GOT3 (cell line): ENCODE measurements at places on chromosomes 2 and 18.

GRCh38 chr2:49005261-49005660 is 149.1 kb downstream of the FSHR start:
- no peak for DNase-seq

DNA sequence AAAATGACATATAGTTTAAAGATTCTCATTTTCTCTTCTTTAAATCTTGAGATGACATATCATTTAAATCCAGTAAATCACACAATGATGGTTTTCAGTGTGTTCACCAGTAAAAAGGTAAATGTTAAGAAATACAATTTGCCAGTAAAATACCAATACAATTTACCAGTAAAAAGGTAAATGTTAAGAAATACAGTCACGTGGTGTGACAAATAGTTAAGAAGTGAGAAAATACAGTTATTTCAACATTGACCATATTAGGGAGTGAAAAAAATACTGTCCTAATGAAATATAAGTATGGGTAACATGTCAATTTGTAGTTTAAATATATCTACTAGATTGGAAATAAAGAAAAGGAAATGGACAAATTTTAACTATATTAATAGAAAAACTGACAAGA is 80.5 kb downstream of the DLGAP1 start:
- no peak for DNase-seq

DNA sequence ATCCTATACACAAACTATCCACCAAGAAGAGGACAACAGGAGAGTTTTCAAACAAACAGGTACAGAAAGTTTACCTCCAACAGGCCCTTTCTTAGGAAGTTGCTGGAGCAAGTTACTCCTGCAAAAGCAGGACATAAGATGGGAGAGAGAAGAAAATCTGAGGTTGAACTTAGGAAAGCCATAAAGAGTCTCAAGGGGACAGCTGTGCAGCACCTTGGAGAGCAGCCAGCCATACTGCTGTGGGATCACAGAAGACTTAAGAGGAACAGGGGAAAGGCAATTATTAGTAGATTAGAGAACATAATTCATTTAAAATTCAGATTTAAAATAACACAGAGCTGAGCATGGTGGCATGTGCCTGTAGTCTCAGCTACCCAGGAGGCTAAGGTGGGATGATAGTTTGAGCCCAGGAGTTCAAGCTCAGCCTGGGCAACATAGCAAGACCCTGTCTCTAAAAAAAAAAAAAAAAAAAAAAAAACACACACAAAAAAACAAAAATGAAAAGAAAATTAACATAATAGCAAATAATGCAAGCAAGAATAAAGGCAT is 148.1 kb upstream of the SIX3 start:
- DNase-seq: no peak

- DNase-seq: no peak
Measured at GRCh38 chr2:28320009-28320365, 72.7 kb upstream of the FOSL2 start.

DNA sequence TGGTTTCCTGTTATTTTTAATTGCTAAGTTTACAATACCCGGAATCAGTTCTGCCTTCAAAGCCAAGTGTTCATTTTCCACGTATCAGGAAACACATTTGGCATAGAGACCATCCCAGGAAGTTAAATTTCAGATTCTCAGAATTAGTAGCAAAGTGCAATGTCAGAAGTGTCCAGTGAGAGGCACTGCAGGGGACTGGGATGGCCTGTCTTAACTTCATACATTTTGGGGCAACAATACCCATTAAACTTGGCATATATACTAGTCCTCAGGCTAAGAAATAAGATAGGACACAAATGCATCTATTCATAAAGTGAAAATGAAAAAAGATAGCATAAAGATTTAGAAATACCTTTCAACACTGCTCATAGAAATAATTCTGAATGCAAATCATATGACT is 1.5 kb upstream of the IL1RL2 start:
- no peak for DNase-seq

GRCh38 chr2:57802243-57802642 is 244.4 kb upstream of the VRK2 start:
- no peak for DNase-seq

- DNase-seq: no peak
Measured at GRCh38 chr2:25176541-25177181, 8.3 kb upstream of the POMC start.

DNA sequence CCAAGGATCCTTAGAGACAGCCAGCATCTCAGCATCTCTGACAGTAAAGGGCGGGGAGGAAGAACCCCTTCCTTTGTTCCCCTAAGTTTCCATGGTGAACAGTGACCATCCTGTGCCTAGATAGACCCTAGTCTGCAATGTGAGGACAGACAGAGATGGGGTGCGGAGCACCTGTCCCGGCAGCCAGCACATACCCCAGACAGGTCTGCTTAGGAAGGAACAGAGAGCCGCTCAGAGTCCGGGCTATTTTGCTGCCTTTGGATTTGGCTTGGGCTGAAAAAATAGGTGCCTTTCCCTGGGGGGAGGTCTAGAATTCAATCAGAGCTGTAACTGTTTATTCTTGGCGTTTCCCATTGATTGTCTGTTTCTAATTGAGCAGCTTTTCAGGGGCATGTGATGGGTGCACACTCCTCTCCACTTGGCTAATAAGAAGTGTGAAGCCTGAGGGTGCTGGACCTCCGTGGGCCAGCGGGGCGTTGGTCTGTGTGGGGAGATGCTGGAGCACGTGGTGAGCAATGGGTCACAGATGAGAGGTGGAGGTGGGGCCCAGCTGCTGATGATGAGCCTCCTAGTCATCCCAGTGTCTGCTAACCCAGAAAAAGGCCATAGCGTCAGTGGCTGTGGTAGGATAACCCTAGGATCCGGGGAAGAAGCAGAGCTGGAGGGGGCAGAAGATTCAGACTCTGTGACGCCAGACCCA is 236.8 kb downstream of the SEPTIN10 start:
- DNase-seq: no peak

DNA sequence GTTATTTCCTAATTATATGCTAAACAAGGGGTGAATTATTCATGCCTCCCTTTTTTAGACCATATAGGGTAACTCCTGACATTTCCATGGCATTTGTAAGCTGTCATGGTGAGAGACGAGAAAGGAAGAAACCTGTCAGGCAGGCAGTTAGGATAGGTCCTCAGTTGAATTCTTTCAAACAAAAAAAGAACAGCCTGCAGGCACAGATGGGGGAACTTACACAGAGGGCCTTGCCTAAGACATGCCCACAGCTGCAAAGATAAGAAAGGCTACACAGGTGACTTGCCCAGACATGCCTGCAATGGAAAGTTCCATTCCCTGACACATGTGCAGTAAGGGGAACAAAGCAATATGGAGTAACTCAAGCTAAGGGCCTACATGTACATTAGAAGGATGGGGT is 128.1 kb downstream of the TMEM163 start:
- DNase-seq: no peak

DNA sequence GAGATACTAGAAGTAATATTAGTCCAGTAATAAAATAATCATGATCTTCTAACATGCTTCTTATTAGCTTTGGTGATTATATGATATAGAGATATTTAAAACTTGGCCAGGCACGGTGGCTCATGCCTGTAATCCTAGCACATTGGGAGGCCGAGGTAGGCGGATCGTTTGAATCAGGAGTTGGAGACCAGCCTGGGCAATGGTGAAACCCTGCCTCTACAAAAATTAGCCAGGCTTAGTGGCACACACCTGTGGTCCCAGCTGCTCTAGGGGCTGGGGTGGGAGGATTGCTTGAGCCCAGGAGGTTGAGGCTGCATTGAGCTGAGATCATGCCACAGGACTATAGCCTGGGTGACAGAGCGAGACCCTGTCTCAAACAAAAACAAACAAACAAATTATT is 87.0 kb downstream of the WDR7 start:
- no peak for DNase-seq

GRCh38 chr18:67926929-67927864 is 410.7 kb upstream of the DSEL start:
- DNase-seq: no peak

GRCh38 chr2:169172151-169172735 is 102.9 kb downstream of the DHRS9 start:
- no peak for DNase-seq

DNA sequence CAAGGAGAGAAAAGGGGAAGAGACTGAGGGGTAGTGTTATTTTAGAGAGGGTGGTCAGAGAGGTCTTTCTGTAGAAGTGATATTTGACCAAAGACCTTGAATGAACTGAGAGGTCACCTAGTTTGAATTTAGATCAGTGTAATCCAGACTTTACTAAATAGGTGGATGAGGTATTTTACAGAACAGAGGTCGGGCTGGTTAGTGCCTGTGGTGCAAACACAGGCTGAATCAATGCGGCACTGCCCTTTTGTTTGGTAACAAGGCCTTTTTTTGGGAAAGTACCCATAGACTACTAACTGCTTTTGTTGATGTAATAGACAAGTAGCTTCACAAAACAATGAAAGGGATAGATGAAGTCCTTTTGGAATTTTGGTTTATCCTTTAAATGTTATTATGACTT is 15.9 kb downstream of the RAPGEF4 start:
- no peak for DNase-seq

GRCh38 chr18:31219395-31219794 is 56.7 kb upstream of the DSC1 start:
- no peak for DNase-seq

- DNase-seq: no peak
Measured at GRCh38 chr2:136777391-136777790, 12.0 kb downstream of the THSD7B start.

- no peak for DNase-seq
Measured at GRCh38 chr2:197975931-197976519, 171.6 kb downstream of the PLCL1 start.

DNA sequence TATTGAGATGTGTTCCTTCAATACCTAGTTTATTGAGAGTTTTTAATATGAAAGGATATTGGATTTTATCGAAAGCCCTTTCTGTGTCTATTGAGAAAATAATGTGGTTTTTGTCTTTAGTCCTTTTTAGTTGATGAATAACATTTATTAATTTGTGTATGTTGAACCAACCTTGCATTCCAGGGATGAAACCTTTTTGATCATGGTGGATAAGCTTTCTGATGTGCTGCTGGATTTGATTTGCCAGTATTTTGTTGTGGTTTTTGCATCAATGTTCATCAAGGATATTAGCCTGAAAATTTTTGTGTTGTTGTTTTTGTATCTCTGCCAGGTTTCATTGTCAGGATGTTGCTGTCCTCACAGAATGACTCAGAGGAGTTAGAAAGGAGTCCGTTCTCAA is 1710.4 kb downstream of the SUCLG1 start:
- no peak for DNase-seq

DNA sequence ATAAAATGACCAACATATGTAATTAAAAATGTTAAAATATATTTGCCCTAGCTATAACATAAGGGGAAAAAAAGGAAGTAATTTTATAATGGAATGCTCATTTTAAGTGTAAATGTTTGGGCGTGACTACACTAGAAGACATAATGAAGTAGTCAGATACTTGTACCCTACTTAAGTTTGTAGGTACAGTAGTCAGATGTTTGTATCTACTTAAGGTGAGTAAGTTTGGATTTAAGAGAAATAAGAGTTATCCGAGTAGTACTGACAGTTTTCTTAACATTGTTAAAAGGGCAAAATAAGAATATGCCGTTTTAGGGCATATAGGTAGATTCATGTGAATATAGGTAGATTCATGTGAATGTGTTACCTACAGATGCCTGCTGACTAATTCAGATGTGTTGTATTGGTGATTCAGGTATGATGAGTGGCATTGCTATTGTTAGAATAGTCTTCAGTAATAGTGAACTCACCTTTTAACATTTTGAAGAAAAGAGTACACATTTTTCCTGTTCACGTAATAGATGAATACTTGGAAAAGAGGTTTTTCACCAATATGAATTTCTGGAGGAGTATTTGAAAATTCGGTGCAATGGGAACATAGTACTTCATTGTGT is 14.9 kb downstream of the VAPA start:
- DNase-seq: no peak

- no peak for DNase-seq
Measured at GRCh38 chr2:229815858-229816257, 101.5 kb upstream of the DNER start.

DNA sequence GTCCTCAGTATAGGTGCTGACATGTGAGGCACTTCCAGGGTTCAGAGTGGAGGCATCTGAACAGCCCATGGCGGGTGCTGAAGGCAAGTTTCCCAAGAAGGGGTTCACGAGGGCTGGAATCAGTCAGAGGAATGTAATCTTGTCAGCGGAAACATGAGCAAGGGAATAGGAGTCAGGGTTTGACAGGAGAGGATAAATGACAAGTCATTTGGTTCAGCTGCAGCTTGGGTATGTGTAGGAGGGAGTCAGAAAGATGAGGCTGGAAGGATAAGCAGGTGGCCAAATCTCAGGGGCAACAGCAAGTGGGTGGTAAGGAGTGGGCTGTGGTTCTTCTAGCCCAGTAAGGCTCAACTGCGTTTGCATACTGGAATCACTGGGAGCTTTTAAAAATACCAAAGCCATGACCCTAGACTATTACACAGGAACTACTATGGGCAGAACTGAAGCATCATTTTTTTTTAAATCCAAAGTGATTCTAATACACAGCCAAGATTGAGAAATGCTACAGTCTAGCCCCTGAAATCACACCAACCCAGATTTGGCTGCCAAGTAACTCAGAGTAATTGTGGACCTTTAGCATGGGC is 41.8 kb upstream of the NAB1 start:
- DNase-seq: no peak
